Myocyte (in vitro differentiated cells): ENCODE measurements at places on chromosomes 7 and 10.

GRCh38 chr7:150754951-150755350 is 17.7 kb downstream of the GIMAP5 start:
- no peak for DNase-seq

DNA sequence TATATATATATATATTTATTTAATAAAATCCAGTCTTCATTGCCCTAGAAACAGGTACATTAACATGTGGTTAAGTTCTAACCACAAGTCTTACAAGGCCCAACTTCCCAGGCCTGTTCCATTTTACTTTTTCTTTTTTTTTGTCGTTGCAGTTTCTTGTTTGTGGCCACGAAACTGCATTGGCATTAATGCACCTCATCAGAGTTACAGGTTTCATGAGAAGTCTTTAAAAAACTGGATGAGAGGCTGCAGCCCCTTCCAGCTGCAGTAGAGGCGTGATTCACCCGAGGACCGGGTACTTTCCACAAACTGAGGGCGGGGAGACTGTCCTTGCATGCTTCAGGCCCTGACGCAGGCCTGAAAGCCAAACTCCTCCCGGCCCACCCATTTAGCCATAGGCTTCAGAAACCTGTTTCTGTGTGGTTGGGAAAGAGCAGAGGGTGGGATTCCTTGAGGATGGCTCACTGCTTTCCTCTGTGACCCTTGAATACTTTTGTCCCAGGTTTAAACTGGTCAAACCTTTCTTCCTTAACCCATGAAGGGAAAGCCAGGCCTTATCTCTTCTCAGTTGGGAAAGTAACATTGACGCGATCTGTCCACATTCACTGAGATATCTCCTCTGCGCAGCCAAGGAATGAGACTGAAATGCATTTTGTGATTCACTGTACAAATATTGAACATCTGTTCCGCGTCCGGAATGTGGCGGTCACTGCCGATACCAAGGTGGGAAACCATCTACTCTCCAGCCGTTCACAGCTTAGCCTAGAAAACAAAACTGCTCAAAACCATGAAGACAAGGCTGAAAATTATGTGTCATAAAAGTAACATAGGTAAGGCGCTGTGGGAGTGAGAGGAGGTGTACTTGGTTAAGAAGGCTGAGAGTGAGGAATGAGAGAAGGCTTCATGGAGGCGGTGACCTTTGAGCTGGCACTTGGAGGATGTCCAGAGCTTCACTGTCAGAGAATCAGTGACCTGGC is 311.7 kb downstream of the GATA3 start:
- DNase-seq = peak; percentile 1

DNA sequence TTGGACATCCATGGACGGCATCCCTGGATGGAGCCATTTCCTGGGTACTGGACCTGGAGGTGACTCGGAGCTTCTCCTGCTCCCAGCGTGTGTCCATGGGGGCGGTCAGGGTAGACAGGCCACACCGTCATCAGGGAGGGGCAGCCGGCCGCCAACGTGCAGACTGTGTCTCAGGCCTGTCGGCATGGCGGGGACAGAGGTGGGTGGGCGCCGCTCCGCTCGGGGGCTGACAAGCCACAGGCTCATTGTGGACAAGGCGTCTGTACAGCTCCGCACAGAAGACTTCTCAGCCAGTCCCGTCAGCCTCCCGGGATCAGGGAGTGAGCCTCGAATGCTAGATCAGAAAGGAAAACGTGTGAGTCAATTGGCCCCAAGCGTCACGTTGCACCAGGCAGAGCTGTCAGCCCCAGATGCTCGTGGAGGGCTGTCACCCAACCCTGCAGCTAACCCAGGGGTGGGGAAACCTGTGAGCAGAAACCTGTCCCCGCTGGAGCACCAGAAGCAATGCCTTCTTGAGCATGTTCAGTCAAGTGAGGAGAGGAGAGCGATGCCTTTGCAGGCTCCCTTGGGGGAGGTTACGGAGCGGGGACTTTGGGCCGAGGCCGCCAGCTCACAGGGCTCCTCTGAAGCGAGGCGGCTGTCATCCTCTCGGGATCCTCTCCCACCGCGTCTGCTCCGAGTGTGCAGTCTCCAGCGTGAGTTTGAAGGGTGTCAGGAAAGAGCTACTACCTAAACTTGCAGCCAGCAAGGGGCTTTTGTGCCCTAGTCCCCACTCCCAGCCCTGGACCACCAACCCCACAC is 16.0 kb upstream of the DPYSL4 start:
- DNase-seq = no peak

GRCh38 chr7:70569335-70569819 is 562.6 kb upstream of the GALNT17 start:
- DNase-seq = peak; percentile 65

DNA sequence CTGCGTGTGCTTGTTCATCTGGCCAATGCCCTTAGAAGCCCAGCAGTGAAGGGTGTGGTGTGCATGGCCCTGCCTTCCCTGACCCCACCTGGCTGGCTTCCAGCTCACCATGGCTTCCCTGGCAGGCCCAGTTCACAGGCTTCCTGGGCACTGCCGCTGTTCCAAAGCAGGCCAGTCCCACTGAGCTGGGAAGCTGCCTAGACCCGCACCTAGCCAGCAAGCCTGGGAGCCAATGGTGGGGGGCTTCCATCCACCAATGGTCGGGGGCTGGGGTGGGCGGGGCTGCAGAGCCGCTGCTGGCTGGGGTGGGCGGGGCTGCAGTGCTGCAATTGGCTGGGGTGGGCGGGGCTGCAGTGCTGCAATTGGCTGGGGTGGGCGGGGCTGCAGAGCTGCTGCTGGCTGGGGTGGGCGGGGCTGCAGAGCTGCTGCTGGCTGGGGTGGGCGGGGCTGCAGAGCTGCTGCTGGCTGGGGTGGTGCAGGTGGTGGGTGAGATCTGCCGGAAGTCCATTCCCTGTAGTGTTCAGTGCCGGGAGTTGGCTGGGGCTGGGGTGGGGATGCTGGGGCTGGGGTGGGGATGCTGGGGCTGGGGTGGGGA is 12.4 kb downstream of the CALY start:
- peak; percentile 47 for DNase-seq

DNA sequence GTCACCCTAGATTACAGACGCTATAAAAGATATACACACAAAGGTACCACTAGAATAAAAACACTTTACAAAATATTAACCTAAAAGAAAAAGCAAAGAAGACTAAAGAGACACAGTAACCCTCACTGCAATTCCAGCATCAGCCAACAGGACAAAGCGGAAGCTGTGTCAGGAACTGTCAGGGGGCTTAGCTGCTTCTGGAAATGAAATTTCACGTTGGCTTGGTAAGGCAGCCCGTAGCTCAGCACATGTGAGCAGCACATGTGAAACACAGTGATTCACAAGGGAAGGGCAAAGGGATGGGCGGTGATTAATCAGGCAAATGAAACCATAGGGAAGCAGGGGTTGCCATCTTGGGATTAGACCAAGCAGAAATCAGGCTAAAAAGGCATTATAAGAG is 195.4 kb downstream of the MGMT start:
- DNase-seq = no peak
